ENCODE measurements at places on chromosomes 7 and 10.

DNA sequence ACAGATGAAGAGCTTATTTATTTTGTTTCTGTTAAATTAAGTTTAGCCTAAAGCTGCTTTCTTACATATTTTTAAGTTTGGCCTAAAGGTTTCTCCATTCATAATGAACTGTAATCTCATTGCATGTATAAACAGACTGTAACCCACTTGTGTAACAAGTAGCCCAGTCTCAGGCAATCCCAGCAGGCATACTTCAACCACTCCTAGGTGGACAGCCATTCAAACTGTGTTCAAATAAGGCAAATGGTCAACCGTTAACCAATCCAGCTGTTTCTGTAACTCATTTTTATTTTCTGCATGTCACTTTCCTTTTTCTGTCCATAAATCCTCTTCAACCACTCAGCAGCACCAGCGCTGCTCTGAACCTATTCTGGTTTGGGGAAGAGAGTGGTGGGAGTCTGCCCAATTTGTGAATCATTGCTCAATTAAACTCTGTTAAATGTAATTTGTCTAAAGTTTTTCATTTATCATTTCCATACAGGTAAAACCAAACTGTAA is 35.9 kb downstream of the PHYHIPL start:
- DNase-seq, result no peak

GRCh38 chr7:45574669-45575500 is 717 bp downstream of the ADCY1 start:
- no peak for DNase-seq

- DNase-seq, result no peak
Observed at GRCh38 chr10:61160253-61160652, 216.3 kb upstream of the RHOBTB1 start.

GRCh38 chr7:55775051-55775420 is 87.5 kb downstream of the SEPTIN14 start:
- no peak for DNase-seq

- no peak for DNase-seq
Observed at GRCh38 chr7:156091519-156092080, 279.3 kb upstream of the SHH start.

DNA sequence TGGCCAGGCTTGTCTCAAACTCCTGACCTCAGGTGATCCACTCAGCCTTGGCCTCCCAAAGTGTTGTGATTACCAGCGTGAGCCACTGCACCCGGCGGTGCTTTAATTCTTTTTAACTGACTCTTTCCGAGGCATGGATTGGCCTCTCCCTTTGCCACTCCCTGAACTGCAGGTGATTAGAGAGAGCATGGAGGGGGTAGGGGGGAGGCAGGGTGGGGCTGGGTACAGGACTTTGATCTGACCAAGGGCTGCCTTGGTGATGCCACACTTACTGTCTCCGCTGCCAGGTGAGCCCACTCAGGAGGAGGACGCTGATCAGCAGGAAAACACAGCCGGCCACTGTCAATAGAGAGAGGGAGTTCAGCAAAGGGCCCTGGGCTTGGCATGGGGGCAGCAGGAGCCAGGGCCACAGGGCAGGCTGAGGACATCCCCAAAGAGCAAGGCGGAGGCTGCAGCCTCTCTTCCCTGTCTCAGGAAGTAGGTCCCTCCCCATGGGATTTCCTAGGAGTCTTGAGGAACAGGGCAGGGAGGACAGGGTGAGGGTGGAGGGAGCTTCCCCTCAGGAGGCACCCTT is 40.5 kb upstream of the IL15RA start:
- no peak for DNase-seq

DNA sequence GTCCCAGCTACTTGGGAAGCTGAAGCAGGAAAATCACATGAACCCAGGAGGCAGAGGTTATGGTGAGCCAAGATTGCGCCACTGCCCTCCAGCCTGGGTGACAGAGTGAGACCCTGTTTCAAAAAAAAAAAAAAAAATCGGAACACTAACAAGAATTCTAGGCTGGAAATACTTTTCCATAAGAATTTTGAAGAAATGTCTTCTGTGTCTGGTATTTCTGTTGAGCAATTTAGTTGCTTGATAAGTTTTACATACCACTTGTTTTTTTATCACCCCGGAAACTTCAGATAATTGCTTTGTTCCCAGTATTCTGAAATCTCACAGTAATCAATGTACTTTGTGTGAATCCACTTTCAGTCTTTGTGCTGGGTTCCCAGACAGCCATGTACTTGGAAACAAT is 25.8 kb downstream of the BZW2 start:
- DNase-seq, result no peak

DNA sequence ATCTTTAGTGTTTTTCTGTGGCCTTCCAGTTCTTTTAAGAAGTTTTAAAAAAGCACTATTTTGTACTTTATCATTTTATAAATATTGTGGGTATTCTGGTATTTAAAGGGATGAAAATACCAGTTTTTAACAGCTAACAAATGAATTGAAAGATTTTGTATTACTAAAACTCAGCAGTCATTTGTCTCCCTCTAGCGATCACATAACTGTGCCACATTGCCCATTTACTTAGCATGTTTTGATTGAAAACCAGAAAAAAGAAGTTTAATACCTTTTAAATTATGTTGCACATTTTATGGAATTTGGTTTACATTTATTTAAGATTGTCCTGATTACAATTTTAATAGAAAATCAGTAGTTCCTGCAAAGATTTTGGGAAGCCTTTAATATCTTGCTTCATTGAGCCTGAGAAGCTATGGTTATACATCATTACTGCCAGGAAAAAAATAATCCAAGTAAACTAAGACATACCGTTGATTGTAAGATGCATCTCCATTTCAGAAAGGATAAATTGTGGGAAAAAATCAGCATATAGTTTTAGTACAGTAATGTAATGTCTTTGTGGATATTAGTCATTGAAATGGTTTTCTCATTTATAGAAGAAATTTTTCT is 34.9 kb downstream of the TAX1BP1 start:
- DNase-seq, result no peak

DNA sequence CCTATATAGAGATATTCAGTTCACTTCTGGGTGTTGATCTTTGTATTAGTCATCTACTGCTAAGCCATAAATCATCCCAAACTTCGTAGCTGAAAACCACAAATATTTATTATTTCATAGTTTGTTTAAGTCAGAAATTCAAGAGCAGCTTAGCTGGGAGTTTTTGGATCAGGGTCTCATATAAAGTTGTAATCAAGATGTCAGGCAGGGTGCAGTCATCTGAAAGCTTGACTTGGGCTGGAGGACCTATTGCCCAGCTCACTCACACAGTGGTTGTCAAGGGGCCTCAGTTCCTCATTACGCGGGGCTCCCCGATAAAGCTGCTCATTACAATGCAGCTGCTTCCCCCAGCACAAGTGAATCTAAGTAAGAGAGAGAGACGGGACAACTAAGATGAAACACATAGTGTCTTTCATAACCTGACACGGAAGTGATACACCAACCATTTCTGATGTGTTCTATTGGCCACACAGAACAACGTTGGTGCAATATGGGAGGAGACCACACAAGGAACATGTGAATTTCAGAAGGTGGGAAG is 15.7 kb downstream of the PPP1R3C start:
- DNase-seq, result no peak

- no peak for DNase-seq
Observed at GRCh38 chr10:67664942-67665341, 31.1 kb downstream of the CTNNA3 start.

DNA sequence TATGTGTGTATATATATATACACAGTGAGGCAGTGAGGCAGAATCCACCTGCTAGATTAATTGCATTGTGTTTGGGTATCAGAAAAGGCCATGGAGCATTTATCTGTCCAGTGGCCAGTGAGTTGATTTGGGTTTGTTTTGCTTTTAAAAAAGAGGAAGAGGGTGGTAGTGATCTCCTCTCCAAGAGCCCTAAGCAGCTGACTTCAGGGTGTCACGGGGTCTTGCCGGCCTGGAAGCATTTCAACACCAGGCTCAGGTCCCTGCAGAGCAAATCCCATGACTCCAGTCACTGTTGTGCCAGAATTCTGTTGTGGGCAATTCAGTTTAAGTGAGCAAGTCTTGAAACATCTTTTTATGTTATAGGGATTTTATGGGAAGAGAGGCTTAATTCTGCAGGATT is 30.6 kb upstream of the GPNMB start:
- no peak for DNase-seq

GRCh38 chr7:74092964-74093471 is 9.4 kb downstream of the LIMK1 start:
- DNase-seq, result no peak

DNA sequence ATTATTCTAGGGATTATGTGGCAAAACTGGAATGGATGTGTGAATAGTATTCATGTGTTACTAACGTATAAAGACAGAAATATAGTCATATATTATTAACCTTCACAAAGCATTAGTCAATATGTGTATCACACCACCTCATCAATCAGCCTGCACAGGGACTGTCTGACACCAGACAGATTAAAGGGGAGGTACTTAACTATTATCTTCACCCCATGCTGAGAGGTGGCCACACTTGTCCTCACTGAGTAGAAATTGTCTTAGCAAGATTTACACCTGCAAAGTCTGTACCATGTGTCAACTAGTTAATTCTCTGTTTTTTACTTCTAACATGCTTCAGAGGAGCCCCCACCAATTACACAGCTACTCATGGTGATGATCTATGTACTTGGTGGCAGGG is 146.3 kb upstream of the LRGUK start:
- DNase-seq, result no peak

DNA sequence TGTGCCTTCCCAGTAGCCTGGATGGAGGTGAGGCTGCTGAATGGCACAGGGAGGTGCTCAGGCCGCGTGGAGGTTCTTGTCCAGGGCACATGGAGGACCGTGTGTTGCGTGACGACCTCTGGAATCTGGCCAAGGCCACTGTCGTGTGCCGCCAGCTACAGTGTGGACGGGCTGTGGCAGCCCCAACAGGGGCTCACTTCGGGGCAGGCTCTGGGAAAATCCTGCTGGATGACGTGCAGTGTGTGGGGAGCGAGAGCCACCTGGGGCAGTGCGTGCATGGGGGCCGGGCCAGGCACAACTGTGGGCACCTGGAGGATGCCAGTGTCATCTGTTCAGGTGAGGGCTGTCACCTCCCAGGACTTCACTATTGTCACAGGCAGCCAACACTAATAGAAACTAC is 50.2 kb upstream of the C10orf120 start:
- DNase-seq, result no peak

GRCh38 chr10:80718024-80718423 is 180.3 kb downstream of the SH2D4B start:
- DNase-seq, result no peak

- no peak for DNase-seq
Observed at GRCh38 chr10:132477398-132478340, 59.9 kb upstream of the INPP5A start.

DNA sequence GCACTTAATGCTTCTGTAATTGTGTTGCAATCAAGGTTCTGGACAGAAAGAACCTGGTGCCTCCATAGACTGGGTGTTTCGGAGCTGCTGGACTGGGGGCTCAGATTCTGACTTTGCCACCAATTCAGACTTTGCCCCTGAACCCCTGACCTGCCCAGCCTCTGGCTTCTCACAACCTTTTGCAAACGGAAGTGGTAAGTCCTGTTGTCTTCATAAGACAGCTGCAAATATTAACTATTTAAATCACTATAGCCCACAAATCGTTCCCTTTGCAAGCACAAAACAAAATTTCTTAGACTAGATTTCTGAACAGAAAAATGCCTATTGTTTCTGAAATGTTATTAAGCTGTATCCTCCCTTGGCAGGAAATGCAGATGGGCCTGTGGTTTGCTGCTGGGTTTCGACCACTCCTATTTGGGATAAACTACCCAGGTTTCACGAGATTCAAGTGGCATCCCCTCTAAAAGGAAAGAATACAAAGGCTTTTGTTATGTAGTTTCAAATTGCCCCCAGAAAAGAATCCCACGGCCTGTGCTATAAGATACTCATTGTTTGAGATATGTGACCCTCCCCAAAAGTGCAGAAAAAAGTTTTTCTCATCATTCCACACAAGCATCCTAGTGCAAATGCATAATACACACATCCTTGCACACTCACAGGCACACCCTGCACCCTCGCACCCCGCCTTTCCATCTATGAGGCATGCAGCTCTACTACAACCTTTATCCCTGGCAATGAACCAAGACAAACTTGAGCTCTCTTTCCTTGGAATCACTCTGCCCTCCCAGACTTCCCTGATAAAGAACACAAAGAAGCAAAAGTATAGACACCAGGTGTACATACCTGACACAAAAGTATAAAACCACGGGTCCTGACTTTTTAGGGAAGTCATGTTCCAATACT is 209.1 kb downstream of the PRPF18 start:
- no peak for DNase-seq

DNA sequence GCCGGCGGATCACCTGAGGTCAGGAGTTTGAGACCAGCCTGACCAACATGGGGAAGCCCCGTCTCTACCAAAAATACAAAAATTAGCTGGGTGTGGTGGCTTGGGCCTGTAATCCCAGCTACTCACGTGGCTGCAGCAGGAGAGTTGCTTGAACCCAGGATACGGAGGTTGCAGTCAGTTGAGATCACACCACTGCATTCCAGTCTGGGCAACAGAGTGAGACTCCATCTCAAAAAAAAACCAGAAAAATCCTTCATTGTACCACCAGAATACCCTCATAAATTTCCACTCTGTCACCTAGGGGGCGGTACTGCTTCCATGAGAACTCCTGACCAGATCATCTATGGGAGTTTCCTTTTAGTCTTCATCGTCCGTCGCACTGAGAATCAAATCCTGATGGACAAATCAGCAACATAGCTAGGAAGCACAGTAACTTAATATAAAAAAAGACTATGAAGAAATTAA is 225.8 kb upstream of the KLF14 start:
- DNase-seq, result no peak

DNA sequence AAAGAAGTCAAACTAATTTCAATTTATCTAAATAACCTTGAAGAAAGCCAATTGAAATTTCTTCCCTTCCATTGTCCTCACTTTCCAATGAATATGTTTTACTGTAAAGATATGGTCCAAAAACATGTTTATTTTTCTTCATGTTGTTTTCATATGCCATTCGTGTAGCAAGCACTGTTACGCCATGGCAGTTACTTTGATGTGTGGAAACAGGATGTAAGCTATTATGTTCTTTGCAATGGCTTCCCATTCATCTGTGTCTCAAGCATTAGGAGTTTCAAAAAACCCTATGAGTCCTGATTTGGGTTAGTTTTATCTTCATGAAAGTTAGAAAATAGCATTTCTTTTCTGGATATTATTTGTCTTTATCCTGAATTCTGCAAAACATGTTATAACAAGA is 31.0 kb downstream of the GPR141 start:
- no peak for DNase-seq
